ENCODE measurements at places on chromosomes 12 and 14.
A peak's percentile ranks its signal among the peaks of the same experiment; 100 is the strongest.

DNA sequence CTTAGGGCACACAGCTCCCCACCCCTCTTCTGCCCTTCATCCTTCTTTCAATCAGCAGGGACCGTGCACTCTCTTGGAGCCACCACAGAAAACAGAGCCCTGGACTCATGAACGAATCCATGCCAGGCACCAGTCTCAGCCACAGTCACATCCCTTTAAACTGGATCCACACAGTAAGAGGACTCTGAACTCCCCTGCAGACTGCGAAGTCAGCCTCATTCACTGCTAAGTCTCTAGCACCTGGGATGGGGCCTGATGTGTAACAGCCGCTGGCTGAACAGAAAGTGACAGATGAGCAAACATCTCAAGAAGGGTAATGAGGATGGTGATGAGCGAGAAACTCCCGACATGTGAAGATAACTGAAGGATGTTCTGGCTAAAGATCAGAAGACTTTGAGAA lies 45.8 kb upstream of the IQSEC3 start:
- no peak for DNase-seq

DNA sequence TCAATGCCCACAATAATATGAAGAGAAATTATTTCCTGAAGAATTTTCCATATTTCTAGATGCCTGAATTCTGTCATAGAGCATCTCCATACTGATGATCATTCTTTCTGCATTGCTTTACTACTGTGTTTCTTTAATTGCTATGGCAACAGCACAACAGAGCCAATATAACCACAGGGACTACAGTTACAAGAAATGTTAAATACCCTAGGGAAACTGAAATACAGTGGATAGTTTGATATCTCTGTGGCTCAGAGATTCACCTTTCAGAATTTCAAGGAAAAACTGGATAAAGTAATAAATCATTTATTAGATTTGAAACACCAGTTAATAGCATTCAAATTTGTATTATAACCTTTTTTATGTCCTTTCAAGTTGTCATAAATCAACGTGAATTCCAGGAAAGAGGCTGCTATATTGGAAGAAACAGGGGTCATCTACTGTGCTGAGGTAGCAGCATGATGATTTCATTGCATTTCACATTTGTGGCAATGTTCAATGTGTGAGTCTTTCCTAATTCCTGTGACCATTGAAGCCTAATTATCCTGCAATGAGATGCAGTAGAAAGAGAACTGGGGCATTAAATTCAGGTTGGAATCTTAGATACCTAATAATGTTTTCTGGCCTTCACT lies 267.1 kb downstream of the LRFN5 start:
- no peak for DNase-seq

- no peak for DNase-seq
Measured at GRCh38 chr14:56094076-56094475, 24.1 kb upstream of the PELI2 start.

DNA sequence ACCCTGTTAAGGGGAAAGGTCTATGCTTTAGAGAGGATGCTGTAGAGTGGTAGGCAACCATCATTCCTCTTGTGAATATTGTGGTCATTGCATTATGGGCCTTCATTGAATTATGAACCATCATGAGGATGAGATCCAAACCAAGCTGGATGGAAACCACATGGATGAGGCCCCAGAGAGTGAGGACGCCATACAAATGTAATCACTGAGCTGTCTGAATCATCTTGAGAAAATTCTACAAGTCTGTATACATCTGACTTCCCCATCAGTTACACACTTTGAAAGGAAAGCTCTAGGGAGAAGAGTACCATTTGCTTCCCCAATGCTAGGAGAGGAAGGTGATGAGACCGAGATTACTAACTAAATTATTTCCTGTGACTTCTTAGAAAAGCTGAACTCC lies 172.9 kb downstream of the CACNA1C start:
- no peak for DNase-seq

DNA sequence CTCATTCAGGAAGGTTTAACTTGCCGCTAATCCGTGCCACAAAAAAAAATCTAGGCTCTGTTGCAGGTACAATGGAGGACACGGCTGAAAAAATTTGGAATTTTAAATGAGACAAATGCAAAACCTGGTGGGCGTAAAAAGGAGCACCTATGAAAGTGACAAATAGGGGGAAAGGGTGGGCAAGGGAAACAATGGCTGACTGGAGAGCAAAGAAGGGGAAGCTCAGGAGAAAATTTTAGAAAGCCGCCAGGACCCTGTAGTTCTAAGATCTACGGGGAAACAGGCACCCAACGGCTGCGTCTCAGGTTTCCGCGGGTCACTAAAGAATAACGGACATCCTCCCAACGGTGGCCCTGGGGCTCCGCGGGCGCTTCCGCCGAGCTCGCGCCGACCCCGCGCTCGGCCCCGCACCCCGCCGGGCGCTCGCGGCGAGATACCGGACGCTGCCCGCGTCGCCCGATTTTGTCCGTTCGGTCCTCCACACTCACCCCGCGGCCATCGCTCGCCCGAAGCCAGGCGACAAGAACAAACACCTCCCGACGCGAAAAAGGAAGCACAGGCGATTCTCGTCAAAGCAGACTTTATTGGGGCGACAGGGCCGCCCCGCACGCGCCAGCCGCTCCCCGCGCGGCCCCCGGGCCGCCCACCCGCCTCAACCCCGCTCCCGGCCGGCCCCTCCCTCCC lies 1.1 kb upstream of the YY1 start:
- DNase-seq, result peak; percentile 67

GRCh38 chr12:103583008-103583407 lies 4.1 kb upstream of the STAB2 start:
- DNase-seq, result no peak

GRCh38 chr12:125988545-125988944 lies 923.3 kb downstream of the AACS start:
- no peak for DNase-seq

GRCh38 chr12:131455581-131456110 lies 255.2 kb upstream of the SFSWAP start:
- no peak for DNase-seq

DNA sequence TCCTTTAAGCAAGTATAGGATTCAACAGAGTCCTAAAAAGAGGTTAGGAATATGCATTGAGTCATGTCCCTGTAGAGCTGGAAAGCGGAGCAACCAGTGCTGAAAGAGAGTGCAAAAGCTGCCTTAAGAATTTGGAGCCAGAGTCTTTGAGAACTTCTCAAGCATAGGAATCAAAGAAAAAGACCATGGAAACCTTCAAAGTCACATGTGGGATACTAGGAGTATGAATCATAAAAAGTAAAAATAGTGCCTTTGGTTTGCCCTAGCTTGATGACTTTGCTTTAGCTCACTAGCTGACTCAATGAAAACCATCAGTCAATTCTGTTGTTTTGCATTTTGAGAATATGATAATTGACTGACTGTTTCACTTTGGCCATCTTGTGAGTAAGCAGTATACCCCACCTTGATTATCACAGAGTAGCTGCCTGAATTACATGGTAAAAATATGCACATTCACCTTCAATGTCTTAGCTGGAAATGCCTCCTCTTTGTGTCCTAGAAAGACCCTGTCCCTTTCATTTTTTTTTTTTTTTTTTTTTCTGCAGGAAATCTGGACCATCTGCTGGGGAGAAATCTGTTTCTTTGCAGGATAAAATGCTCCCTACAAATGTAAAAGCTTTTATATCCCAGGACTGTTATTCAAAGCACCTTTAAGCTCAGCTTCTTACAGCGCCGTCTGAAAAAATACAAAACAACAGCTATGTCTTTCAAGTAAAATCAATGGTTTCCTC lies 248.6 kb upstream of the KRR1 start:
- no peak for DNase-seq

DNA sequence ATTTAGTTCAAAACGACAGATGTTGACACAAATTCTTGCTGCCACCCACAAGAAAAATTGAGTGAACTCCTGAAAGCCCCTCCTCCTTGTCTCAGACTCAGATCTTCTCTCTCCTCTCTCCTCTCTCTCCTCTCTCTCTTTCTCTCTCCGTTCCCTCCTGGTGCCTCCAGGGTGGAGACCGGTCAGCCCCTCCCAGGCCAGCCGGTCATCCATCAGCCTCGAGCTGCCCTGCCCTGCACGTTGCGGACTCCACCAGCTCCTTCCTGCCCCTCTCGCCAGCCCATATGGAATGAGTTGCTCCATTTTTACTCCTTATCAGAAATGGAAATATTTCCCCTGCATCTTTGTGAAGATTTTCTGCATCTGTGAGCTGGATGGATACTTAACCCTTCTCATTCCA lies 103.8 kb downstream of the TBX5 start:
- DNase-seq, result no peak

- DNase-seq, result no peak
Measured at GRCh38 chr12:103399986-103400385, 95.8 kb downstream of the C12orf42 start.

- DNase-seq, result no peak
Measured at GRCh38 chr14:34345718-34346465, 116.1 kb downstream of the SPTSSA start.
